ENCODE measurements at places on chromosomes 2 and 18.

DNA sequence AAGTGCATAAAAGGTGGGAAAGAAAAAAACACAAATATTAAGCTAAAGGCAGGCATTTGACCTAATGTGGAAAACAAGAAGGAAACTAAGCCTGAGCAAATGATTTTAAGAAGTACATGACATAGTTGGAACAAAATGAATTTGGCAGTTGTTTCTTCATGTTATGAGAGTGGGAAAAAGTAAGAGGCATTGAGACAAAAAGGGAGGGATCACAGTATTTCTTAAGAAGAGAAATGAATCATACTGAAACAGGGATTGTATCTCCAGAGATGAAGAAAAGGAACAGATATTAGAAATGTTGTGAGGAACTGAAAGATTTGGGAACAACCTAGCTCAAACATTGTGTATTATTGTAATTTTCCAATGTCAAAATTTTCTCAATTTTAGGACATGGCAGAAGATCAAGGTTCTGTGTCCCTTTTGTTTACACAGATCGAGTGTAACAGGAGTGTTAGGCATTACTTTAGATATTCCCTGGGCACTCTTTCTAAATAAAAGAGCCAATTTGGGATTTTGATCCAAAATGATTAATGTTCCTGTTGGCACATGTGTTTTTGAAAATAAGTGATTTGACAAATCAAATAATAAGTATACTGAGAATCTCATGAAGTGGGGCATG lies 98.6 kb downstream of the CALCRL start:
- no peak for DNase-seq

GRCh38 chr18:26074246-26074645 lies 16.2 kb downstream of the SS18 start:
- no peak for DNase-seq

DNA sequence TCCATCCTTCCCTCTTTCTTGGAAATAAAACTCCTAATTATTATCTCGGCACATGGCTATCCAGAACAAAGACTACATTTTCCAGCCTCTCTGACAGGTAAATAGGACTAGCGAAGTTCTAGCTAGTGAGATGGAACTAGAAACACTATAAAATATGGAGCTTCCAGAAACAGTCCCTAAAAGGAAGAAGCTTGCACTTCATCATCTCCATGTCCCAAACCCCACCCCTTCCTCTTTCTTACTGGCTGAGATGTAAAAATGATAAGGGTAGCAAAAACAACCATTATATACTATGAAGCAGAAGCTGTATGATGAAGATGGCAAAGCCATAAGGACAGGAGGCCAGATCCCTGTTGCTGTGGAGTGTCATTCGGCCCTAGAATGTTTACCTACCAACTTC lies 11.7 kb upstream of the ACTR2 start:
- no peak for DNase-seq

- no peak for DNase-seq
These were observed 38.0 kb downstream of the TMX3 start for GRCh38 chr18:68676913-68677312.

- DNase-seq: no peak
These were observed 46.7 kb upstream of the ST6GAL2 start for GRCh38 chr2:106932644-106933043.
